Stimulated activated naive CD4-positive, alpha-beta T cell treated with Interleukin-2 at 50 U/mL for 16 hours (primary cell): ENCODE measurements at places on chromosomes 7 and 10.

DNA sequence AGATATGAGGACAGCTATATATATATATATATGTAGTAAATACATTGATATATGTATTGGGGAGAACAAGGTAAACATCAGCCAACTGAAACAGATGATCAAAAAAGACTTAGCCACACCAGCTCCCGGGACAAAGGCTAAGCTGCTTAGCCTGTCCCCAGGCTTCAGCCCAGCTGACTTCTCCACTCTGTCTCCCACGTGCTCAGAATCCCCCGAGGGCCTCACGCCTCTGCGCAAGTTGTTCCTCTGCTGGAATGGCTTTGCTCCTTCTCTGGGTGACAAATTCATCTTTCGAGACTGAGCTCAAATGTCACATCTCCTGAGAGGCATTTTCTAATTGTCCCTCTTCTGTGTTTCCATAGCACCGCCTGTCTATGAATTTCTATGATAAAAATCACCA is 8.6 kb upstream of the INSIG1 start:
- no peak for DNase-seq

DNA sequence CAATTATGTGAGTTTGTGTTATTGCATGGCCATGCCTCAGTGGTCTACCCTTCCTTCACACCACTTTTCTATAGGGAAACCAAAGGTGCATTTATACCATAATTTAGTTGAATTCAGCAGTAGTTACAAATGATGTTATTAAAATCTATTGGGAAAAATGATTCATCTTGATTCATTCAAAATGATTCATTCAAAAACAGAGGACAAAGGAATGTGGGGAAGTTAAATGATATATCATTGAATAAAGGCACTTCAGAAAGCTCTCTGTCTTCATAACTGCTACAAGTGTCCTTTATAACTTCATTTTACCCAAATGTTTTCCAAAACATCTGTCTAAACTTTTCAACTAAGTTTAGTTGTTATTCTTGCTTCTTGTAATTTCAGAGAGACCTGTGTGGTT is 722.9 kb downstream of the GRM8 start:
- no peak for DNase-seq

DNA sequence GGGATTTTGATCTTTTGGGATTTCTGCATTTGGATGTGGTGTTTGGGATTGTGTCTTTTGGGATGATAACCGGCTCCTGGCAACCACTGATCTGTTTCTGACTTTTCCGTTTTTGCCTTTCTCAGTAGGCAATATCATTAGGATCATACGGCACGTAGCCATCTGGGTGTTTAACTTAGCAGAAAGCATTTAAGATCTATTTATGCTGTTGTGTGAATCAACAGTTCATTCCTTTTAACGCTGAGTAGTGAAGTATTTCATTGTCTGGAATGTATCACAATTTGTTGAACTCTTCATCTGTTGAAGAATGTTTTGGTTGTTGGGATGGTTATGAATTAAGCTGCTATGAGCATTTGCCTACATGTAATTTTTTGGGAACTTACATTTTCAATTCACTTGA is 459.6 kb downstream of the SDK1 start:
- DNase-seq: no peak

GRCh38 chr10:69573056-69573806 is at the start of gene NEUROG3:
Gene NEUROG3 (minus strand): TSS chr10:69573422. CDS start chr10:69573043, 379 bp downstream.
- no peak for DNase-seq

- no peak for DNase-seq
Observed at GRCh38 chr7:144473908-144474307, 70.4 kb upstream of the NOBOX start.

DNA sequence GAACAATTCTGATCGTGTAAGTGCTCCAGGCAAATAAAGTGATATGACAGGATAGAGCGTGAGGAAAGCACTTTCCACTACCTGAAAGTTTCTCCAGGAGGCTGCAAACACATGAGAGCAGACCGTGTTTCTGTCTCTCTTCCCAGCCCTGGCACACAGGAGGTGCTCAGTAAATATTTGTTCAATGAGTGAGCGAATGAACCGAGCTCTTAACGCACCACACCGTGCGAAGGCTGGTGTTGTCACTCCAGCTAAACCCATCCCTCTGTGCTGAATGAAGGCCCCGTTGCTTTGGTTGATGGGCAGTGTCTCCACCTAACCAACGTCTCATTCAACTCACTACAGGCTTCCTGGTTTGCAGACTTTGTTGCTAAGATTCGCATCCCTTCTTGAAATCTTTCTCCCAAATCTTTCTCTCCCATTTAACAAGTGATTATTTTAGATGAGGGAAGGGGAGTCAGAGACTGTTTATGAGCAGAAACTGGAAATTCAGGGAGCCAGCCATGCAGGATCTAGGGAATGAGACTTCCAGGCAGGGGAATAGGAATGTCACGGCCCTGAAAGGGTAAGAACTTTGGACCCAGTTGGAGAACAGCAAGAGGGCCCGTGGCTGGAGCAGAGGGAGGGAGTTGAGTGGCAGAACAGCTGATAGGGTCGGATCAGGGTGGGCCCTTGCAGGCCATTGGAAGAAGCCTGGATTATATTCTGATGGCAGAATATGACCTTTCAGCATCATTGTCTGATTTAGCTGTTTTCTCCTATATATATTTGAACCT is 282.6 kb downstream of the CAMK1D start:
- no peak for DNase-seq

DNA sequence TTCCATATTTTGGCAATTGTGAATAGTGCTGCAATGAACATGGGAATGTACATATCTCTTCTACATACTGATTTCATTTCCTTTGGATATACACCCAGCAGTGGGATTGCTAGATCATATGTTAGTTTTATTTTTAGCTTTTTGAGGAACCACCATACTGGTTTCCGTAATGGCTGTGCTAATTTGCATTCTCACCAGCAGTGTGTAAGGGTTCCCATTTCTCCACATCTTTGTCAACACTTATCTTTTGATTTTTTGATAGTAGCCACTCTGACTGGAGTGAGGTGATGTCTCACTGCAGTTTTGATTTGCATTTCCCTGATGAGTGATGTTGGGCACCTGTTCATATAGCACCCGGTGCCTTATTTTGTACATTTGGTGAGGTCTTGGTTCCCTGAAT is 519.6 kb downstream of the REEP3 start:
- no peak for DNase-seq

GRCh38 chr7:11792166-11792565 is 39.8 kb downstream of the THSD7A start:
- no peak for DNase-seq

DNA sequence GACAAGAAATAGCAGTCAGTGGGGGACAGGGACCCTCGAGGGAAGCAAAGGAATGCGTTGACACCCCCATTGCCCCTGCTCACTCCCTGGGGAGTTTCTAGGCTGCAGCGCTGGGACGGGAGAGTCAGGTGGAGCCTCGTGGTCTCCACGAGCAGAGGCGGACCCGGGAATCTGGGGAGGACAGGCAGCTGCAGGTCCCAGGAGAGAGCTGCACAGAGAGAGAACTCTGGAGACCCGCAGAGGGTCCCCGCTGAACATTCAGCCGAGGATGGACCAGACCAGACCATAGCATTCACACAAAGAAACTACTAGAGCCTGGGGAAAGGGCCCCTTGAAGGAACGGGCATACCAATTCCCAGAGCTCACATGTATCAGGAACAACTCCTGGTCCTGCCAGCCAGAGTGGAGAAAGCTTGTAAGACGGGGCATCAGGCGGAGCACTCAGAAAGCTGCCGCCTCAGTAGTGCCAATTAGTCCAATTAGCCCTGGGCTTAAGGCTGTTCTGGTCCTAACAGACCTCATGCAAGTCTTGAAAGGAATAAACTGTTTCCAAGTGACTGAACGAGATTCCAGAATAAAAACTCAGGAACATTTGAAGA is 966.7 kb upstream of the ZNF722 start:
- no peak for DNase-seq

DNA sequence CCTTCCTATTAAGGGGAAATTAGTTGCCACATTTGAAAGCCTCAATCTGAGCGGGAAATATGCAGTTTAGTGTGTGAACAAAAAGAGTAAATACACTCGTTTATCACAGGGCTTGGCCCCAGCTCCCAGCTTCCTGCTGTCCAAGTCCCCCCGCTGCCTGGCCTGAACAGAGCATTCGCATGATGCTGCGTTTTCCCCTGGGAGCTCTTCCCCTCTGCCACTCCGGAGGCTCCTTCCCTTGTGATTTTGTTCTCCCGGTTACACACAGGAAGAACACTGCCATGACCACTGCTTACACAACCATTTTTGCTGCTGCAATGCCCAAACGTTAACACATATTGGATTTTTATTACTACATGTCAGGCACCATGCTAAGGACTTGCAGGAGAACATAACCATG is 120.7 kb upstream of the ADARB2 start:
- no peak for DNase-seq

GRCh38 chr10:30502266-30503060 is 68.5 kb downstream of the MAP3K8 start:
- DNase-seq: no peak

DNA sequence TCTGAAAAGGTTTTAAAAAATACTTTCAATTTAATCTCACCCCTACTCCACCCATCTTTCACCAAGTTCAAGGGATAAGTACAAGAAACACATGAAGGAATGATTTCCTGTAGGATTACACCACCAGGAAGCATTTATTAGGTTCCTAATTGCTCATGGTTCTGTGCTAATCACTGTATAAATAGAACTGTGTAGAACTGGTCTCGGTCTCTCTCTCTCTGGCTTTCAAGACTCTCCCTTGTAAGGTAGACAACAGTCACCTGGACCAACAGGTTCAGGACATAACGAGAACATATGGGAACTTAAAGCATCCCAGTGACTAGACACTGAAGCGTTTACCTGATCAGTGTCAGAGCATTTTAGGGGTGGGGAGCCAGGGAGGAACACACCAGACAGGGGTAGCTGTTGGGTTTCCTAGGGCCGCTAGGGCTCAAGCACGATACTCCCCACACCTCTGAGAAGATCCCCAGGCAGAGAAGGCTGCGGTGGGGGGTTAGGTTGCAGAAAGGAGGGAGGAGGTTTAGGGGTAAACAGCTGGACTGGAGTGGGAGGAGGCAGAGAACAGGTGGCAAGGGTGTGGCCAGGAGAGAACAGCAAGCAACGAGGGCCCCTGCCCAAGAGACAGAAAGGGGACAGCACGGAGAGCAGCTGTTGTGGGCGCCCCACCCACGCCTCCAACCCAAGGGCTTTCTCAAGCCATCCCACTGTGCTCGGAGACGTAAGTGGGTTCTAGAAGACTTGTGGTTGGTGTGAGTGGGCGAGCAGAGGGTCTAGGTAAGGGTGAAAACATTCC is 52.5 kb upstream of the USP6NL start:
- no peak for DNase-seq

GRCh38 chr10:12431151-12432101 is 82.1 kb downstream of the CAMK1D start:
- no peak for DNase-seq

DNA sequence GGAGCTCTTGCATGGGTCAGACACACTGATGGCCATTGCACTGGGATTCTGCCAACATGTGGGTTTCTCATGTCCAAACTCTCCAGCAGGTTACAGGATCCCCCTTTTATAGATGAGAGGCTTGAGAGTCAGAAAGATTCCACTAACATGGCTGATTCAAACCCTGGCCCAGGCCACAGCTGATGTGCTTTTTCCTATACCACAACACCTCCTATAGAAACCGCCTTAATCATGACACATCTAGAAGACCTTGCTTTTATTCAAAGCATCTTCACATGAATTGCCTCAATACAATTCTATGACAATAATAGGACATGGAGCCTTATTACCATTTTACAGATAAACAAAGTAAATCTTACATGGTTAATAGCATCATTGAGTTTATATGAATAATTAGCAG is 188.6 kb downstream of the DPY19L1 start:
- no peak for DNase-seq

- peak; percentile 4 for DNase-seq
Observed at GRCh38 chr7:139618482-139619366, 95.2 kb downstream of the CLEC2L start.

GRCh38 chr10:75476985-75477384 is 45.6 kb downstream of the LRMDA start:
- DNase-seq: no peak

GRCh38 chr7:67955061-67955460 is 958.4 kb downstream of the TYW1 start:
- DNase-seq: no peak

- no peak for DNase-seq
Observed at GRCh38 chr7:45713669-45714520, 139.7 kb downstream of the ADCY1 start.
